Hippocampal formation (tissue), 2 donors: ENCODE measurements at places on chromosomes 5 and 9.
A peak's percentile ranks its signal among the peaks of the same experiment; 100 is the strongest.

- no peak for DNase-seq
Observed at GRCh38 chr5:36450229-36451014, 148.7 kb upstream of the RANBP3L start.

DNA sequence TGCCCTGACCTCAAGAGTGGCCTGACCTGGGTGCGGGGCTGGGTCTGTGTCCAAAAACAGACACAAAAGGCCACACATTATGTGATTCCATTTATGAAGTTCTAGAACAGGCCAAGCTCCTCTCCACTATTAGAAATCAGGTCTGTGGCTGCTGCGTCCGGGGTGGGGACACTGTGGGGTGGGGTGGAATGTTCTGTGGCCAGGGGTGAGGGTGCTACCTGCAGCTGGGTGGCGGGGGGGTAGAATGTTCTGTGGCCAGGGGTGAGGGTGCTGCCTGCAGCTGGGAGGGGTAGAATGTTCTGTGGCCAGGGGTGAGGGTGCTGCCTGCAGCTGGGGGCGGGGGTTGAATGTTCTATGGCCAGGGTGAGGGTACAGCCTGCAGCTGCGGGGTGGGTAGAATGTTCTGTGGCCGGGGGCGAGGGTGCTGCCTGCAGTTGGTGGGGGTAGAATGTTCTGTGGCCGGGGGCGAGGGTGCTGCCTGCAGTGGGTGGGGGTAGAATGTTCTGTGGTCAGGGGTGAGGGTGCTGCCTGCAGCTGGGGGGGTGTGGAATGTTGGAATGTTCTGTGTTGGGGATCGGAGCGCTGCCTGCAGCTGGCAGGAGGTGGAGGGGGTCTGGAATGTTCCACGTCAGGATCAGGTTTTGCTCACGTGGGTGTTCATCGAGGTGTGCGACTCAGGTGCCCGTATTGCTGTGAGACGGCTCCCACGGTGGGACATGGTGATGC, 8.3 kb downstream of the LCN12 start:
- DNase-seq: no peak

- DNase-seq: no peak
Observed at GRCh38 chr5:76663573-76663972, 40.4 kb upstream of the F2RL2 start.

DNA sequence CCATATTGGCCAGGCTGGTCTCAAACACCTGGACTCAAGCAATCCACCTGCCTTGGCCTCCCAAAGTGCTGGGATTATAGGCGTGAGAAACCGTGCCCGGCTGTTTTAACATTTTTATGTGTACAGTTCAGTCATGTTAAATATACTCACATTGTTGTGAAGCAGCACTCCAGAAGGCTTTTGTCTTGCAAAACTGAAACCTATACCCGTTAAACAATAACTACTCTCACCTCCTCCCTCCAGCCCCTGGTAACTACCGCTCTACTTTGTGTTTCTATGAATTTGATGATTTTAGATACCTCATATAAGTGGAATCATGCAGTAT, 23.1 kb upstream of the SHB start:
- no peak for DNase-seq

DNA sequence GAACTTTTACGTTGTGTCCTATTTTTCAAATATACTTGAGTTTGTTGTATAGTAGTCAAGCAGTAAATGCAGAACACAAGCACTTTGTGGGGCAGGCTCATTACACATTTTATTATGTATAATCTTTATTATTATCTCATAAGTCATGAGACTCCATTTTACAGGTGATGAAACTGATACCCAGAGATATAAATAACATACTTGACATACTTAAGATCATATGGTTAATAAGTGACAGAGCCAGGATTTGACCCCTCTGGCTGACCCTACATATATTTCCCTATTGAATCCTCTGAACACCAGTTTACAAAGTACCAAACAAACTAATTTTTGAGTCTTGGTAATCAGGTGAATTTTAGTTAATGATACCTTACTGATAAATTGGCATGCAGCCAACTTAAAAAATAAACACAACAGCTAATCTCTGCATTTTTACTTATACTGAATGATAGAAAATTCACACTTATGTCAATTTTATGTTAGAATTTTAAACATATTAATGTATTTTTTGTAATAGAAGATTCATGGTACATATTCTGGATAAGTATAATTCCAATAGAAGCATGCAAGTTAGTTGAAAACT, 305.0 kb upstream of the MEF2C start:
- no peak for DNase-seq

DNA sequence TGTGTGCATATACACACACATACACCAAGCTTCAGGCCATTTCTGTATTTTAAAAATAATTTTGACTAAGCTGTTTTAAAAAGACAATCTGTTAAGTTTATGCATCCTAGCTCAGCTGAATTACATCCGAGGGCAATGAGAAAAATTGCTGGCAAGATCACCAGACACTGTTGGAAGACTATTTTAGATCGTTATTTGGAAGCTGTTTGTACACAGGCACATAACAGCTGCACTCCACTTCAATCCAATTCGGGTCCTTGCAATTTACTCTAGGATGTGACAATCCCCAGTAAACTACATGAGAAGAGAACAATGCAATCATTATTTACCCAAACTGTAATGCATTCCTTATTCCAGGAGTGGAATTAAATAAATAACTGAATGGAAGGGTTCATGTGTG, 79.3 kb upstream of the RASA1 start:
- DNase-seq: no peak

- no peak for DNase-seq
Observed at GRCh38 chr5:6715758-6716628, 2.8 kb downstream of the TENT4A start.

DNA sequence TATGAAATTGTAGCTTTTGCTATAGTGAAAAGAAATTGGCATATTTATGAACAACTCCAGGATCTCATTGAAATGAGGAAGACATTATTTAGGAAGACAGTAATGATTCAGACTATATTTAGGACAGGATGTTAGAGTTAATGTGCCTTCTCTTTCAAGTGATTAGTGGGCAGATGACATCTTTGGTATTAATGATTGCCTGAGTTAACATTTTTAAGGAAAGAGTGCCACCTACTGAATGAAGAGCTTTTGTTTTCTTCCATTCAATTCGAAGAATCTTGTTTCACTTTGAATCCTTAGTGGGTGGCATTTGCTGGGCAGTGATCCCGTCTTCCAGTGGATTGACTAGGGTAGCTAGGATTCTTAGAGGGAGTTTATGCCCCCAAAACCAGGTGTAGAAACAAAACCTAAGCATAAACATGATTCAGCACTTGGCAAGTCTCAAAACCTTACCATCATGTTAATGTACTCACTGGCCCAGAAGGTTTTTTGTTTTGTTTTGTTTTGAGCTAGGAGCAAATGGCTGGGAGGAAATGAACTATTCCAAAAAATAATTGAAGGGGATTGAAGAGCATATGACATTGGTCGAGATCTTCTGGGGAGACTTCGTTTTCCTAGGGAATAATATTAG, 23.2 kb downstream of the MAP3K1 start:
- peak; percentile 10 for DNase-seq

- DNase-seq: peak; percentile 99
Observed at GRCh38 chr5:112707187-112708102, 30.2 kb upstream of the APC start.

- no peak for DNase-seq
Observed at GRCh38 chr5:141525653-141526052, 36.8 kb downstream of the PCDHGC5 start.

GRCh38 chr5:156815988-156816599, 34.0 kb upstream of the PPP1R2B start:
- no peak for DNase-seq

DNA sequence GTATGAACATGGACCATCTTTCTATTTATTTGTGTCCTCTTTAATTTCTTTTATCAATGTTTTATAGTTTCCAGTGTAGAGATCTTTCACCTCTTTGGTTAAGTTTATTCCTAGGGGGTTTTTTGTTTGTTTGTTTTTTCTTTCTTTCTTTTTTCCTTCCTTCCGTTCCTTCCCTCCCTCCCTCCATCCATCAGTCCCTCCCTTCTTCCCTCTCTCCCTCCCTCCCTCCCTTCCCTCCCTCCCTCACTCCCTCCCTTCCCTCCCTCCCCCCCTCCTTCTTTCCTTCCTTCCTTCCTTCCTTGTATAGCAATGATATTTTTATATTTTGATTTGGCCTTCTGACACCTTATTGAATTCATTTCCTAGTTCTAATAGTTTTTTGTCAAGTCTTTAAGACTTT, 23.4 kb upstream of the IGFBPL1 start:
- no peak for DNase-seq

- no peak for DNase-seq
Observed at GRCh38 chr9:87461256-87461655, 36.4 kb upstream of the DAPK1 start.

DNA sequence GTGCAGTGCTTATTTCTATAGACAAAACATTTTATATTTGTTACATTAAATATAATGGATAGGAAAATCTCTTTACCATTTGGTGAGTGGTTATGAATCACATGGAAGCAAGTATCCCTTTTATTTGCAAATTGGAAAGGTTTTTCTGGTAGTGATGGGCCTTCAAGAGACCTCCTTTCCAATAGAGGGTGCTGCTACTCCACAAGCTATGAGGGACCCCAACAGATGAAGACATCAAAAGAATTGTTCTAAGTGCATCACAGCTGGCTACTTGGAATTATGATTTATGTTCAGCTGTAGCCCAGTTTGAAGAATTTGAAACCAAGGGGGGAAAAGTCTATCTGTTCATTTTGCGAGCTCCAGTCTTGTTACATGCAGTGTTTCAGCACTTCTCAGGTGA, 493.7 kb upstream of the SGCD start:
- no peak for DNase-seq

DNA sequence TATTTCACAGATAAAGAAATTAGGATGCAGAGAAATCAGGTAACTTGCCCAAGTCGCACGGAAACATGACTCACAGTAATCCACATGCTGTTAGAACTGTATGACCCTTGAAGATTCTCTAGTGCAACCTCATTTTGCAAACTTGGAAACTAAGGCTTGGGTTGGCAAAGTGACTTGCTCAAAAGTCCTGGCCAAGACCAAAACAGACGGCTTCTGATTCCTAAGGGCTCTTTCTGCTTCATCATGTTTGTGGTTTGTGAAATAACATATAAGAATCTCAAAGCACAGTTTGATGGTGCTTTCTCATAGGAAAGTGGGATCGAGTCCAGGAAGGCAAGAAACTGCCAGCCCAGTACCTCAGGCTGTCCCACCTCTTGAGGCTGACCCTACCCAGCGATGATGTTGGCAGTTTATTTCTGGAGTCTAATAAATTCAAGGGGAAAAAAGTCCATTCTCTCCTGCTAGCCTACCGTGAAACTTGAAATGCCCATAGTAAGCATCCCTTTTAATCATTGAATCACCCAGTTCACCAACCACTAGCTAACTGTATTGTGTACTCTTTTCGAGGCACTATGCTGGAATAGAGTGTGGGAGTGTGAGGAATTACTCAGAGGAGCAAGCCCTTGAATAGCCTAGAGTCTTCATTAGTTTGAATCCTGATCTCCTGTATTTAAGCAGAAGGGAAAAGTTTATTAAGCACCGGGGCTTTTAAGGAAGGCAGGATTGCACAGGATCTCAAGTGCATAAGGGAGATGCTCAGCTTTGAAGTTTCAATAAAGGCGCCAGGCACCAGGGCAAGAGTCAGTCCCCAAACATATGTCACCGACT, 14.1 kb downstream of the CAPSL start:
- DNase-seq: no peak

DNA sequence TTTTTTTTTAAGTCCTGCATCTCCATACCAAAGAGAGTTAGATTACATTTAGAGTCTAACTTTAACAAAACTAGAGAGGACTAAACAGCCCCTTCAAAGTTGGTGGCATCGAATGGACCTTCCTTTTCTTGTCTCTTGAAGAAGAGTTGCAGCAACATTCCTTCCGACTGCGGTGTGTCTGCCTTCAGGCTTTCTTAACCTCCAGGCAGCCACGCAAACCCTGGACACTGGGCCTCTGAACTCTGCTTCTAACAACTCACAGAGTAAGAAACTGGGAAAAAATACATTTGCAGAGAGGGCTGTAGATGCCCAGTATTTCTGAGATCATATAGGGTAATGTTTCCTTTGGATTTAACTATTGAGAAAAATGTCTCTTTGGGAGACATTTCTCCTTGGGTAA, 120.5 kb upstream of the MAST4 start:
- no peak for DNase-seq

- DNase-seq: no peak
Observed at GRCh38 chr9:12817702-12818101, 42.9 kb downstream of the LURAP1L start.

DNA sequence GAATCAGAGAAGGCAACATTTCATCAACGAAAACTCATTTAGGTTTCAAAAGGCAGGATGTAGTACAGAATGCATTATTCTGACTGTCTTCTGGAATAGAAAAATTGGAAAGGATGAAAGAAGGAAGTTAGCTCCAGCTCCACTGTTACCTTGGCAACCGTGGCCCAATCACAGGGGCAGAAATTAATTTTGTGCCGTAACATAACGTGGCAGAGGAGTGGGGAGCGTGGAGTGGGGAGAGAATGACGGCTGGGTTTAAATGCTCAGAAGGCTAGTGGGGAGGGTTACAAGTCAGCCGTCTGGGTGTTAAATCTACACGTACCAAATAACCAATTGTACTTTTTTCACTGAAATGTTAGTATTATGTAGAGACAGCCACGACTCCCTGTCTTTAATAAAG, 32.3 kb upstream of the EQTN start:
- no peak for DNase-seq

DNA sequence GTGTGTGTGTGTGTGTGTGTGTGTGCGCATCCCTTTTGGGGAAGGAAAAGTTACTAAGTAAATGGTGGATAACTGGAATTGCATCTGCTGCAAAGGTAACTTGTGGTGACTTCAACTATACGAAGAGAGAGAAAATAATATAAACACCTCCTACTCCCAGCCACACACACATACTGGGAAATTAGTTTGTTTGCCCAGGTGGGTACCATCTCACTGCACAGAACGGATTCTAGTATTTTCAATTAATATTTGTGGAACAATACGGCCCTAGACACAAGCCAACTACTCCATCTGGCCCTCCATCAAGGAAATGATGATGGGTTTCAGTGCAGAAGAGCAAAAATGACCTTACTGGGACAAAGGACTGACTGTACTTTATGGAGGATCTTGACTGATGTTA, 32.2 kb upstream of the TXN start:
- no peak for DNase-seq

- DNase-seq: no peak
Observed at GRCh38 chr5:74316064-74316603, 324.4 kb downstream of the ENC1 start.

DNA sequence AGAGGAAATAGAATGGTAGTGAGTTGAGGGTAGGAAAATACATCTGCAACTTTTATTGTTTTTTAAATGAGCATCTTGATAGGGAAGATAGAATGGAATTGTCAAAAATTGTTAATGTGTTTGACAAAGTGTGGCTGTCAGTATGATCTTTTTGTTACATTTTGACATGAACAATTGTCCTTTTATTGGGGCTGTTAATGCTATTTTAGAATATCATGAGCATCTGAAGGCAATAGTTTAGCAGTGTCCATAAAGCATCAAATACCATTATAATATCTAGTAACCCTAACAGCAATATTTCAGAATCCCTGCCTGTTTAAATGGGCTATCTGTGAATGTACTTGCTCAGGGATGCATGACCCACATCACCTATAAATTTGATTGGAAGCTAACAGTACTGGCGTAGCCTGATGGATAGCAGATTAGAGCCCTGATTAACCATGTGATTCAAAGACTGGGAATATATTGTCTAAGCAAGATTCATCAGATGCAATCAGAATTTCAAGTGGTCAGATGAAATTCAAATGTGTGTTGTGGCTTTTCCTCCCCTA, 37.8 kb downstream of the TLE4 start:
- no peak for DNase-seq
